Pulmonary artery endothelial cell (primary cell): ENCODE measurements at places on chromosomes 3 and 15. TPM values are rescaled to one million over a fixed set of nuclear protein-coding genes. Genes with fewer than 3 reads are reported as not detected.
A peak's percentile ranks its signal among the peaks of the same experiment; 100 is the strongest.

GRCh38 chr3:189148081-189148507 is 23.7 kb upstream of the TPRG1 start:
- peak; percentile 10 for DNase-seq

FOXP1 gene
- 48.2 and 65.7 TPM in 2 replicates for total RNA-seq

DNA sequence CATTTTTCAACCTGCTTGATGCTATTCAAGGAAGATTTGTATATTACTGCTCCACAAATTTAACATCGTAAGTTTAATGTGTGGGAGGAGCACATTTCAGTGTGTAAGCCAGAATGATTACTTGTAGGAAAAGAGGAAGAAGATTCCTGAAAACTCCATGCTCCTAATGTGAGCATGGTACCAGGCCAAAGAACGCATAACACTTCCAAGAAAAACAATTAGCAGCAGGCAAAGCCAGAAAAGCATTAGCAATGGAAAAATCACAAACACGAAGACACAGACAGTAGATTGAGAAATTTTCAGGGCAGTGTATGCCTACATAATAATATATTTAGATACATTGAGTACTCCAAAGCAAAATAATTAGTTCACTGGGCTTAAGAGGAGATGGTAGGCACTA is 96.6 kb upstream of the CBLB start:
- no peak for DNase-seq

DNA sequence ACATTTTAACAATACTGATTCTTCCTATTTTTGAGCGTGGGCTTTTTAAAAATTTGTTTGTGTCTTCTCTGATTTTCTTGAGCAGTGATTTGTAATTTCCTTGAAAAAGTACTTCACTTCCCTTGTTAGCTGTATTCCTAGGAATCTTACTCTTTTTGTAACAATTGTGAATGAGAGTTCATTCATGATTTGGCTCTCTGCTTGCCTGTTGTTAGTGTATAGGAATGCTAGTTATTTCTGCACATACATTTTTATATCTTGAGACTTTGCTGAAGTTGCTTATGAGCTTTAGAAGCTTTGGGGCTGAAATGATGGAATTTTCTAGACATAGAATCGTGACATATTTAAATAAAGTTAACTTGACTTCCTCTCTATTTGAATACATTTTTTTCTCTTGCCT is 582.8 kb upstream of the BCHE start:
- no peak for DNase-seq

GRCh38 chr3:135576751-135577150 is 388.8 kb upstream of the PPP2R3A start:
- DNase-seq, result no peak
